Activated naive CD8-positive, alpha-beta T cell treated with anti-CD3 and anti-CD28 coated beads, Interleukin-2, amount 10 ng/mL, durations not matched to agents 7 days and 5 days (primary cell): ENCODE measurements at places on chromosomes 4 and X. TPM values are rescaled to one million over a fixed set of nuclear protein-coding genes. Genes with fewer than 3 reads are reported as not detected.

The PABPC1L2B gene
- not detected for total RNA-seq

The IL1RAPL2 gene
- total RNA-seq, result not detected

The SHOX gene
- total RNA-seq, result not detected

The TRAM1L1 gene
- total RNA-seq, result not detected

The USP26 gene
- not detected for total RNA-seq

The SYP gene
- total RNA-seq, result 2.6 TPM

The TMEM31 gene
- not detected for total RNA-seq

The SPATA18 gene
- 0.55 TPM for total RNA-seq

The PCSK1N gene
- 1.2 TPM for total RNA-seq

- no peak for DNase-seq
- H3K27ac ChIP-seq, result no peak overlapping the region
- H3K4me1 ChIP-seq, result peaks cover 22% of the 10 kb centered on the region
- peak overlapping the region; percentile 60 for H3K4me3 ChIP-seq
- H3K36me3 ChIP-seq, result peaks cover 6% of the 10 kb centered on the region
- peaks cover 49% of the 10 kb centered on the region for H3K27me3 ChIP-seq
These were observed 1.3 kb upstream of the JAKMIP1 start for GRCh38 chr4:6201580-6202091.

GRCh38 chr4:72846280-72847111 is 223.0 kb downstream of the COX18 start:
- H3K4me3 ChIP-seq, result no peak overlapping the region
- H3K36me3 ChIP-seq, result no peaks in the 10 kb centered on the region
- DNase-seq, result no peak
- no peak overlapping the region for H3K27ac ChIP-seq
- H3K4me1 ChIP-seq, result no peaks in the 10 kb centered on the region
- H3K27me3 ChIP-seq, result no peaks in the 10 kb centered on the region

GRCh38 chr4:174107746-174108354 is 175.6 kb downstream of the FBXO8 start:
- DNase-seq, result no peak
- no peaks in the 10 kb centered on the region for H3K36me3 ChIP-seq
- H3K27me3 ChIP-seq, result peaks cover 29% of the 10 kb centered on the region
- no peak overlapping the region for H3K27ac ChIP-seq

DNA sequence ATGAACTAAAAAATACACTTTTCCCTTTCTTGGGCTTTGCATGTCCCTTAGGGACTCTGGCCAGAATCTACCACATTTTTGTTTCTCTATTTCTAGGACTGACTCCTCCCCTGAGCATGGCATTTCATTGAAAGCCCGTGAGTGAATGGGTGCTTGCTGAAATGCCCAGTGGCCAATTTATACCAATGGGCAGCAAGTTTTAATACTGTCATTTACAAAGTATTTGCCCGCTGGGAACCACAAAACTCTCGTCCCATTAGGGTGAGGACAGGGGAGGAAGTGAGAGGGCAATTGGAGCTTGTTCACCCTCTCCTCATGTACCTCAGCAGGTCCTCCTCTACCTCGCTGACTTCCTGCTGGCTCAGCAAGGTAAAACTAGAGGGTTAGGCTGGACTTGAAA is 1.1 kb downstream of the SRPX2 start:
- H3K27ac ChIP-seq, result no peak overlapping the region
- H3K27me3 ChIP-seq, result peaks cover 6% of the 10 kb centered on the region
- H3K4me1 ChIP-seq, result no peaks in the 10 kb centered on the region
- no peaks in the 10 kb centered on the region for H3K36me3 ChIP-seq
- DNase-seq, result no peak
- H3K4me3 ChIP-seq, result no peak overlapping the region

DNA sequence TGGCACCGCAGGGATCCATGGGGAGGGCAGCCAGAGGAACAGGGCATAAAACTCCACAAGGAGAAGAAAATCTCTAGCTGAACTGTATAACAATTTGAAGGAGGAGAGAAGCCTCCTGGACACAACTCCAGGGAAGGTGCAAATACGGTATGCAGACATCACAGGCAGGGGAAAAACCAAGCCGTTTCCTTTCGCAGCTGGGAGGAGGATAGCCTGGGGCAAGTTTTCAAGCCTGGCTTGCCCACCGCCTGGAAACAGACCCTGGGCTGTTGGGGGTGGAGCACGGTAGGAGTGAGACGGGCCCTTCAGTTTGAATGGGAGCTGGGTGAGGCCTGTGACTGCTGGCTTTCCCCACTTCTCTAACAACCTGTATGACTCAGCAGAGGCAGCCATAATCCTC is 43.4 kb upstream of the TAF9B start:
- DNase-seq, result no peak
- H3K4me3 ChIP-seq, result no peak overlapping the region
- no peaks in the 10 kb centered on the region for H3K36me3 ChIP-seq

DNA sequence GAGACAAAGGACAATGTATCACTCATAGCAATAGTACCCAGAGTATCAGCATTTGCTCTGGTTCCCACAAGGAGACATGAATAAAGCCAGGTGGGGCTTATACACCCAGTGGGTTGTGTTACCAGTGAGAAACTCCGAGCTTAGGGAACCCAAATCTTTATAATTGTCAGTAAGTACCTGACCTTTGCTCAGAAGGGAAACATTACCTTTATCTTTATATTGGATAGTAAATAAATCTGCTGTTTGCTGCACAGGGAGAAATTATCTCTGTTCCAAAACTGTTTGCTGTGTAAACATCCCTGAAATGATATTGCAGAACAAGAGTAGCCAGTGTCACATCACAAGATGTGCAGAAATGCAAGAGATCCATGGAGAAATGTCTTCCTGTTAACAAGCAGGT is 12.1 kb upstream of the SLAIN2 start:
- no peak overlapping the region for H3K4me3 ChIP-seq
- peaks cover 14% of the 10 kb centered on the region for H3K4me1 ChIP-seq
- no peaks in the 10 kb centered on the region for H3K36me3 ChIP-seq
- no peak for DNase-seq
- peaks cover 4% of the 10 kb centered on the region for H3K27me3 ChIP-seq

- H3K36me3 ChIP-seq, result no peaks in the 10 kb centered on the region
- no peak for DNase-seq
- H3K27me3 ChIP-seq, result no peaks in the 10 kb centered on the region
- H3K4me1 ChIP-seq, result no peaks in the 10 kb centered on the region
These were observed 147.1 kb upstream of the RPS6KA6 start for GRCh38 chrX:84335121-84335520.

GRCh38 chrX:77918568-77918967 is 8.1 kb downstream of the ATP7A start:
- DNase-seq, result no peak
- no peaks in the 10 kb centered on the region for H3K27me3 ChIP-seq
- no peak overlapping the region for H3K27ac ChIP-seq
- peaks cover 15% of the 10 kb centered on the region for H3K4me1 ChIP-seq
- H3K4me3 ChIP-seq, result no peak overlapping the region

- H3K27ac ChIP-seq, result no peak overlapping the region
- H3K27me3 ChIP-seq, result peaks cover 14% of the 10 kb centered on the region
- no peaks in the 10 kb centered on the region for H3K4me1 ChIP-seq
- DNase-seq, result no peak
- no peaks in the 10 kb centered on the region for H3K36me3 ChIP-seq
- no peak overlapping the region for H3K4me3 ChIP-seq
These were observed 28.8 kb upstream of the SETD7 start for GRCh38 chr4:139584784-139585183.

- H3K27ac ChIP-seq, result no peak overlapping the region
- DNase-seq, result no peak
- H3K4me1 ChIP-seq, result no peaks in the 10 kb centered on the region
- H3K36me3 ChIP-seq, result no peaks in the 10 kb centered on the region
- no peak overlapping the region for H3K4me3 ChIP-seq
These were observed 213.1 kb upstream of the MID1 start for GRCh38 chrX:10833299-10834169.

- peaks cover 23% of the 10 kb centered on the region for H3K4me1 ChIP-seq
- H3K27ac ChIP-seq, result peak overlapping the region; percentile 97
- H3K4me3 ChIP-seq, result peak overlapping the region; percentile 99
- peaks cover 28% of the 10 kb centered on the region for H3K36me3 ChIP-seq
These were observed 1.0 kb upstream of the TLR1 start for GRCh38 chr4:38805530-38806145.

GRCh38 chr4:78827191-78827590 is 51.0 kb downstream of the BMP2K start:
- no peaks in the 10 kb centered on the region for H3K27me3 ChIP-seq
- peaks cover 31% of the 10 kb centered on the region for H3K36me3 ChIP-seq
- DNase-seq, result no peak
- no peak overlapping the region for H3K27ac ChIP-seq
- H3K4me1 ChIP-seq, result no peaks in the 10 kb centered on the region

DNA sequence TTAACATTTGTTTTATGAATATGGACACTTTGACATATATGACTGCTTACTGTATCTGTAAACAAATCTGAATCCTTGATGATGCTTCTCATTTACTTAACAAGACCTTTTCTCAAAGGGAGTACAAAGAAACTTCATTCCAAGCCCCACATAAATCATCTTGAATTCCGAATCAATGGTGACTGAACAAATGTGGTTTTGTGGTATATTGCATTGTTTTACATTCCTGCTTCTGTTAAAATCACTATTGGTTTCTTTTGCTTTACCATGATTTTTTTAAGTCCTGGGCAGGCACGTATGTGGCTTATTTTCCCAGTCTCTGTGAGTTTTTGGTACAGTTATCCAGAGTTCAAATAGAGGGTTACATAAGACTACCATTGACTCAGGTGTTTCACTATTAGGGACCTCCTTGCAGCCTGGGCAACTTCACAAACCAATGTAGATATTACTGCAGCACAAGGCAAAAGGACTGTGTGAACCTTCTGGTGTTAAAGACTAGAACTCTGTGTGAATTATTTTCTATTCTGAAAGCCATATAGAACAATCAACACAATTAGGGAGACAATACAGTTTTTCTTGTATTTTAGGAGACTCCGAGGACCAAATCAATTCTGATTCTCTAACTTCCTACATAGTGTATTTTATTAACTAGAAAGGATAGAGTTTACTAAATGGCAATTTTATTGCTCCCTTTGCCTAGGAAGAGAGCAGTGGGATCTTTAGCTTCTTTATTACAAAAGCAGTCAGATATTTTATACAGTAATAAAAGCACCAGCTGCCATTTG is 196.4 kb downstream of the GALNTL6 start:
- DNase-seq, result no peak
- no peak overlapping the region for H3K27ac ChIP-seq

- H3K27ac ChIP-seq, result no peak overlapping the region
- H3K36me3 ChIP-seq, result no peaks in the 10 kb centered on the region
- no peaks in the 10 kb centered on the region for H3K27me3 ChIP-seq
- no peak for DNase-seq
- no peaks in the 10 kb centered on the region for H3K4me1 ChIP-seq
These were observed 204.8 kb upstream of the VCX start for GRCh38 chrX:7638078-7638710.
